ENCODE measurements at places on chromosomes 2 and 18.

GRCh38 chr2:44578471-44579093 is 216.8 kb downstream of the CAMKMT start:
- peaks cover 30% of the 10 kb centered on the region for H3K4me1 ChIP-seq
- peaks cover 9% of the 10 kb centered on the region for H3K27me3 ChIP-seq
- no peaks in the 10 kb centered on the region for H3K36me3 ChIP-seq
- no peak overlapping the region for H3K27ac ChIP-seq

DNA sequence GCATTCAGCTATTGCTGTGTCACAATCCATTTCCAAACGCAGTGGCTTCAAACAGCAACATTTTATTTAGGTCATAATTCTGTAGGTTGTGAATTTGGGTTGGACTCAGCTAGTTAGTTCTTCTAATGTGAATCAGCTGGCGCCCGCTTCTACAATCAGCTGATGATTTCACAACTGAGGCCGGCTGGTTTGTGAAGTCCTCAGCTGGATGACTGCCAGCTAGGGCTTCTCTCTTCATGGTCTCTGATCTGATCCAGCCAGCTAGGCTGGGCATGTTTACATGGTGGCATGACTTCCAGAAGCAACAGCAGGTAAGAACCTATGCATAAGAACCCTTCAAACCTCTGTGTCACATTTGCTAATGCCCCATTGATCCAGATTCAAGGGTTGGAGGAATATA is 172.0 kb downstream of the SLC4A10 start:
- no peak overlapping the region for H3K27ac ChIP-seq
- no peaks in the 10 kb centered on the region for H3K4me1 ChIP-seq

DNA sequence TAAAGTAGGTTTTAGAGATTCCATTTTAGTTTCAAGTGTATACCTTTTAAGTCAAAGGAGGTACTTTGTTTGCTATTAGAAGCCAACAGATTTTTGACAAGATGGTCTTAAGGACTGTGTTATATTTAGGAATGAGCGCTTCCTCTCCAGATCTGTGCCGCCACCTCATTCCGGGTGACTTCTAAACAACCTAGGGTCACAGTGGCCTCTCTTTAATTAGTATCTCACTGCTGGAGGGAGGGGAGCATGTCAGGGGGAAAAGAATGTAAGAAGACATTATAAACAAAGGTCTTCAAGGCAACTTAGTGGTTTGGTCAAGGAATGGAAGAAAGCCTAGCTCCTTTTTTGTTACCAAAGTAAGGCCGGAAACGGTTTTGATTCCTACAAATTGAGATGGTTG is 67.0 kb downstream of the RBMS1 start:
- H3K4me3 ChIP-seq: no peak overlapping the region
- H3K36me3 ChIP-seq: peaks cover 7% of the 10 kb centered on the region
- peaks cover 2% of the 10 kb centered on the region for H3K4me1 ChIP-seq
- no peaks in the 10 kb centered on the region for H3K27me3 ChIP-seq

- H3K27me3 ChIP-seq: peaks cover 10% of the 10 kb centered on the region
- peak overlapping the region; percentile 97 for H3K4me3 ChIP-seq
- DNase-seq: peak; percentile 57
- no peaks in the 10 kb centered on the region for H3K36me3 ChIP-seq
Observed at GRCh38 chr18:26656944-26657536, 108.7 kb upstream of the KCTD1 start.

GRCh38 chr2:191151331-191151730 is 537 bp upstream of the STAT4 start:
- peaks cover 18% of the 10 kb centered on the region for H3K4me1 ChIP-seq
- peaks cover 6% of the 10 kb centered on the region for H3K36me3 ChIP-seq
- H3K4me3 ChIP-seq: peak overlapping the region; percentile 80
- DNase-seq: no peak
- H3K27me3 ChIP-seq: peaks cover 17% of the 10 kb centered on the region

GRCh38 chr2:147342329-147342728 is 502.5 kb upstream of the ACVR2A start:
- no peak overlapping the region for H3K27ac ChIP-seq
- no peak overlapping the region for H3K4me3 ChIP-seq
- H3K27me3 ChIP-seq: no peaks in the 10 kb centered on the region
- no peaks in the 10 kb centered on the region for H3K4me1 ChIP-seq
- no peak for DNase-seq
